Stimulated activated CD4-positive, alpha-beta T cell treated with anti-CD3 and anti-CD28 coated beads, Interleukin-15, amount 100 ng/mL, for 24 hours (primary cell): ENCODE measurements at places on chromosomes 12 and 14.

GRCh38 chr14:85241022-85241855, 288.7 kb upstream of the FLRT2 start:
- no peak for DNase-seq

DNA sequence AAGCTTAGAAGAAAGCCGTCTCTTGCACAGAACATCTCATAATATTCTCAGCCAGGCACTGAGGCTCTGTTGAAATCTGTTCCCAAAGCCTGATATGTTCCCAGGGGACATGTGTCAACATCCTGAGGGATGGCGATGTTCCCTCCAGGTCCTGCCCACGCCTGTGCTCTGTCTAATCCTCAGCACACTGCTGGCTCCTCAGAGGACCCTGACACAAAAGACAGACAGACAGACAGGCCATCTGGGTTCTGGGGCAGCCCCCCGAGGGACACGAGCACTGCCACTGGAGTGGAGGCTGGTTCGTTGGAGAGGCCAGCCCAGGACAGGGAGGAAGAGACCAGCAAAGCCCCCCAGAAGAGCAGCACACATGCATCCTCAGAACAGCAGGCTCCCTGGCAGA, 27.8 kb downstream of the CHGA start:
- no peak for DNase-seq

- DNase-seq: no peak
These were observed 40.9 kb upstream of the FRMD6 start for GRCh38 chr14:51610771-51611170.

DNA sequence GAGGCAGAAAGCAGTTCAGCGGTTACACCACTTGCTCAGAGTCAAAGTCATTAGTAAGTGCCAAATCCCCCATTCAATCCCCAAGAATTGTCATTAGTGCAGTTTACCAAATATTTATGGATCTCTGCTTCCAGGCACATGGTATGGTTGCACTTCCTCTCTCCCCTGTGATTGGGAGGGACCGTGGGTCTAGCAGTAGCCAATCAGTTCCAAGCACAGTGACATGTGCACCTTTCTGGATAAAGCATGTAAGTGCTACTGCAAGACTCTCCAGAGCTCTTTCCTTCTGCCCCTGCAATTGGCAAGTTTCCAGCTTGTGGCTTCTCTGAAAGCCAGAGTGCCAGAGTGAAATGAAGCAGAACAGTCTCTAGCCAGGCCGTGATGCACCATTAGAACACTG, 85.3 kb upstream of the FLRT2 start:
- no peak for DNase-seq

DNA sequence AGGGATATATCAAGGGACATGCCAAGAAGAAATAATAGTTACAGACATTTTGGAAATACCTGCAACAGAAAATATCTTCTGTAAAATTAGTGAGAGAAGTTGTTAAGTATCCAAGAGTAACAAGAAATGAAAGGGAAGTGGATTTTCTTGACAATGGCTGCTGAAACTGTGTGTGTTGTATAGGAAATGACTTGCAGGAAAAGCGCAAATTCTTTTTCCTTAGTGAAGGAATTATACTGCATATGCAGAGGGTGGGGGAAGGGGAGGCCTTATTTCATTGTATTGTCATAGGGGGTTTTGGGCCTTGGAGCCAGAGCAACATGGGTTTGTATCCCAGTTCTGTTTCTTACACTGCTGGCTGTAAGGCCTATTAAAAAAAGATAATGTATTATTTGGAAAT, 84.4 kb upstream of the DDHD1 start:
- no peak for DNase-seq

DNA sequence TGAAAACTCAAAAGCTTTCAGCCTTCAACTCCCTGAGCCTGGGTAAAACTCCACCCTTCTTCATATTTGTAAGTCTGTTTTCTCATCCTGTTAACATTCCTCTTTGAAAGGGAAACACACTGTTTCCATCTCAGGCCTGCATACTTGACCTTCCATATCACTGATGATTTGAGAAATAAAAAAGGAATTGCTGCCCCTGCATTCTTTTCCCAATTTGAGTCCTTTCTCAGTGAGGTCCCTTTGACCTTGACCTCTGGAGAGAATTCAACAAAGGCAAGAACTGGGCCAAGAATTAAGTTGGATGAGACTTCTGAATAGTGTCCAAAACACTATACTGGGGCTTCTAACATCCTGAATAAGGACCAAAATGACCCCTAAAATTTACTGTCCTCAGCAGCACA, 108.0 kb downstream of the AEBP2 start:
- no peak for DNase-seq

- no peak for DNase-seq
These were observed 108.2 kb upstream of the SLC38A4 start for GRCh38 chr12:46933947-46934346.
